Activated CD8-positive, alpha-beta memory T cell treated with anti-CD3 and anti-CD28 coated beads for 1 hour (primary cell): ENCODE measurements at places on chromosomes 7 and 10.

DNA sequence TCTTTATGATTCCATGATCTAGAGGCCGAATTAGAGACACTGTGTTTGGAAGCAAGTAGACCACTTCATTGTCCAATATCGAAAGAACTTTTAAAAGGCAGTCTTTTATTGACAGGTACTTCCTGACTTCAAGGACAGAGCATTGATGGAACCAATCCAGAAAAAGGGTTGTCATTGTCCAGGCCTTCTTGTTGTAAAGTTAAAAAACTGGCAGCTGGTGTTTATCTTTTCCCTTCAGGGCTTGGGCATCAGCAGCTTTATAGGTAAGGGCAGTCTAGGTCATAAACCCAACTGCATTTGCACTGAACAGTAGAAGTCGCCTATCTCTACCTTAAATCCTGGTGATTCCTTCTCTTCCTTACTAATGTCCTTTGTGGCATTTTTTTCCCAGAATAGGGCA is 95.6 kb downstream of the ST7 start:
- DNase-seq = no peak

DNA sequence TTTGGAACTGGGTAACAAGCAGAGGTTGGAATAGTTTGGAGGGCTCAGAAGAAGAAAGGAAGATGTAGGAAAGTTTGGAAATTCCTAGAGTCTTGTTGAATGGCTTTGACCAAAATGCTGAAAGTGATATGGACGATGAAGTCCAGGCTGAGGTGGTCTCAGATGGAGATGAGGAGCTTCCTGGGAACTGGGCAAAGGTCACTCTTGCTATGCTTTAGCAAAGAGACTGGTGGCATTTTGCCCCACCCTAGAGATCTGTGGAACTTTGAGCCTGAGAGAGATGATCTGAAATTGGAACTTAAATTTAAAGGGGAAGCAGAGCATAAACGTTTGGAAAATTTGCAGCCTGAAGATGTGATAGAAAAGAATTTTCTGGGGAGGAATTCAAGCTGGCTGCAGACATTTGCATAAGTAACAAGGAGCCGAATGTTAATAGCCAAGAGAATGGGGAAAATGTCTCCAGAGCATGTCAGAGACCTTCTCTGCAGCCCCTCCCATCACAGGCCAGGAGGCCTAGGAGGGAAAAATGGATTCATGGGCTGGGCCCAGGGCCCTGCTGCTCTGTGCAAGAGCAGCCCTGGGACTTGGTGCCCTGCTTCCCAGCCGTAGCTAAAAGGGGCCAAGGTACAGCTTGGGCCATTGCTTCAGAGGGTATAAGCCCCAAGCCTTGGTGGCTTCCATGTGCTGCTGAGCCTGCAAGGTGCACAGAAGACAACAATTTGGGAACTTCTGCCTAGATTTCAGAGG is 3.6 kb downstream of the PDSS1 start:
- DNase-seq = no peak

DNA sequence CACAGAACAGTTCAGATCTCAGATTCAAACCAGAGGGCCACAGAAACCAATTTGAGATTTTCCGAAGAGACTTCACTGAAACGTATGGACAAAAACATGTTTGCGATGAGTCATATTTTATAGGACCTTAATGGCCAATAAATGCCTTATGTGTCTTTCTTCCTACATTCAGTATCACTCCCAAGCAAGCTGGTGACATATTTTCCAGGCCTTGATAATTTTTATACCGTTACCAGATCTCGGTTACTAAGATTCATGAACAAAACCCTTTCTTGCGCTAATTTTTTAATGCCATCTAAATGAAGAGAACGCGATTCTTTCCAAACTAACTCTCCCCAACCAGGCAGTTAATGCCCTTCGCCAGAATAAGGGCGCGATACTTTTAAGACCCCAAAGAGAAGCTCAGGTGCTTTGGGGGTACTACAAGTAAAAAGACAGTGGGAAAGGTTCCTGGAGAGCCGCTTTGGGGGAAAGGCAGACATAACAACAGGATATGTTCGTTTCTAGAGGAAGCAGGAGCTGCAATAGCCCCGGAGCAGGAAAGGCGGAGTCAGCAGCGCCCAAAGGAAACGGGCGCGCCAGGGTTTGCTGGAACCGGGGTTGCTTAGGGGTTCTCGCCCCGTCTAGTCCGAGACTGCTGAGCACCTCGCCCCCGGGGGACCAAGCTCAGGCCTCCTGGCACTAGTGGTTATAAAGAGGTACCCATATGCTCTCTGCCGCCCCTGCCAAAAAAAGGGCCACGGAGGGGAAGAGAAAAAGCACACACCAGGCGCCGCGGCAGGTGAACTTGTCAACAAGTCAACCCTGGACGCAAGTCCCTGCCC is 884 bp downstream of the ICA1 start:
- no peak for DNase-seq

- DNase-seq = no peak
Observed at GRCh38 chr10:59346321-59346720, 16.0 kb downstream of the FAM13C start.

DNA sequence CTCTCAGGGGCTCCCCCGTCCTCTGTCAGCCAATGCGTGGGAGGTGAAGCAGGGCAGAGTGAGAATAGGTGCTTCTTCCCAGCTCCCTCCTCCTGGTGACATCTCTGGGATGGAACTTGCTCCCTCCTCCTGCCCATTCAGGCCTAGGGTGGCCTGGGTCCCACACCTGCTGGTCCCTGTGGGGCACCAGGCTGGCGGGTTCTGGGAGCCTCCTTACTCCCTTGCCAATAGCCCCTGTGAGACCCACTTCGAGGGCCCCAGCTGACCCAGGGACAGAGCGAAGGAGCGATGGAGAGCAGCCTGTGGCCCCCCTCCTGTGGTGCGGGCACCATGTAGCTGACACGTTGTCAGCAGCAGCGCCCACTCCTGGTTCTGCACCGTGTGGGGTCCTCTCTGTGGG is 512.6 kb downstream of the GLRX3 start:
- no peak for DNase-seq

DNA sequence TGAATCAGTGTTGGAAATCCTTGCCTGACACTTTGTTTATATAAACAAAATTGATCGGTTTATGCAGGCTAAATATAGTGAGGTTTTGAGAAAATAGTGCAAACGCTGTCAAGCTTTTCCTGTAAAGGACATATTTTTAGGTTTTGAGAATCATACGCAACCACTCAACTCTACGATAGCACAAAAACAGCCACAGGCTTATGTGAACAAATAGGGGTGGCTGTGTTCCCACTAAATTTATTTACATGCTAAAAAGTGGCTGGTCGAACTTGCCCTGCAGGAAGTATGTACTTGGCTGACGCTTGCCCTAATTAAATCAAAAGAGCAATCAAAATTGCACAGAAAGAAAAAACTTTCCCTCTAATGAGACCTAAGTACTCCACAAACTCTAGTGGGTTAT is 234.7 kb upstream of the CACNA2D1 start:
- no peak for DNase-seq

DNA sequence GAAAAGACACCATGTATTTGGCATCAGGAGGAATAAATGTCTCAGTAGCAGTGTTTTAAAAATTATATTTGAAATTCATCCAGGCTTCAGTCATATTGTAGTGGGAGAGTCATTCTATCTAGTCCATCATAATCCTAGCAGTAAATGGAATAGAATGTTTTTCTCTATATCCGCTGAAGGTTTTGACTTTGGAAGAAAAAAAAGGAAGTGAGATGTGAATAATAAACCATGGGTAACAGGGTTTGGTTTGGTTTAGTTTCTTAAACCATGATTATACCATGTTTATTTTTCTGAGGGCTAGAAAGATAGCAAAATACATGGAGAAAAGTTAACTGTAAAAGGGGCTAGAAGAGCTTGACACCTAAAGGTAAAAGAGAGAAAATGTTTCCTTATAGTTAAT is 16.4 kb upstream of the BPGM start:
- DNase-seq = no peak

GRCh38 chr10:126732308-126732707 is 61.8 kb upstream of the C10orf90 start:
- no peak for DNase-seq

- DNase-seq = no peak
Observed at GRCh38 chr10:79030705-79031104, 38.1 kb upstream of the ZMIZ1 start.

- no peak for DNase-seq
Observed at GRCh38 chr10:50615658-50616057, 8.1 kb downstream of the SGMS1 start.

GRCh38 chr10:72564596-72564995 is 61.3 kb downstream of the MICU1 start:
- no peak for DNase-seq

GRCh38 chr7:101910991-101911799 is 93.8 kb downstream of the CUX1 start:
- no peak for DNase-seq

DNA sequence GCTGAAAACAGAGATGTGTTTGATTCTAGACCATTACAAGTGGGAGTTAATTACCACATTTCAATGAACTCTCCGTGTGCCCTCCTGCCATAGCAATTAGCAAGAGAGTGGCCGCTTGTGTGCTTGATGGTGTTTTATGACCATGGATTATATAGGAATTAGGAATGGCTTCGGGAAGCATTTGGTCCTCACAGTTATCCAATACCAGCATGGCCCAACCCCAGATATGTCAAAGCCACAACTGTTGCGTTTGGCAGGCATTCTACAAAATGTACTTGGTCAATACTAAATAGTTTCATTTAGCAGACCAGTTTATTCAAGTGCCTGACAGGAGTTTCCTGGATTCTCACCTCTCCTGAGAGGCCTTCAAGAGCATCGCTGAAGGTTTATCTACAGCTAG is 509.0 kb upstream of the GALNT17 start:
- no peak for DNase-seq

- DNase-seq = no peak
Observed at GRCh38 chr7:101934618-101935017, 117.2 kb downstream of the CUX1 start.

DNA sequence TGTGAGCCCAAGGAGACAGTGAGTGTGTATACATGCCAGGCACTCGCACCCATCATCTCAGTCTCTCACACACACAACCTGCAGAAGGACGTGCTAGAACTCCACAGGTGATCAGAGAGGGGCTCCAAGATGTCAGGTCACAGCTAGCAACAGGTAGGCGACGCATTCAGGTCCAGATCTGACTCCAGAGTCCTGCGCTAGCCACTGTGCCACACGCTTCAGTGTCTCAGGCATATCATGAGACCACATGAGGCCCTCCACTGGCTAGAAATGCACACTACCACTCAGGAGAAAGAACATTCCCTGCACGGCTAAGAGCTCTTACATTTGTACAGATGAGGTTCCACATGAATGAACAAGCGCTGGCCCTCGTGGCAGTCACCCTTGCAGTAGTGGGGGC is 11.5 kb downstream of the AKR1B1 start:
- DNase-seq = no peak

DNA sequence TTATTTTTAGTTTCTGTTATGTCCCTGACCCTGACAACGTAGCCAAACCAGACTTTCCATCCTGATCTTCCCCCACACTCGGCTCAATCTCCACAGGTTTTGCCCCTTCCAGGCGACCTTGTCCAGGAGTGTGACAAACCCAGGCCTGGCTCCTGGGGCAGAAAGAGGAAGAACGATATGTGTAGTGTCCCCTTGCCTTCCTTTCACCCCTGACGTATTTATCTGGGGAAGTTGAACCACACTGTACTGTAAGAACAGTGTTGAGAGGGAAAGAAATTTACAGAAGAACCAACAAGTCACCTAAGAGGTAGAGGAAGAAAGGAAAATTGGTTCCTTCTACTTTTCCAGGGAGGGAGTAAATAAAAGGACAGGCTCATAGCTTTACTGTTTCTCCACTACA is 158.0 kb downstream of the VTI1A start:
- DNase-seq = no peak

- no peak for DNase-seq
Observed at GRCh38 chr7:84055904-84056605, 138.5 kb downstream of the SEMA3A start.

DNA sequence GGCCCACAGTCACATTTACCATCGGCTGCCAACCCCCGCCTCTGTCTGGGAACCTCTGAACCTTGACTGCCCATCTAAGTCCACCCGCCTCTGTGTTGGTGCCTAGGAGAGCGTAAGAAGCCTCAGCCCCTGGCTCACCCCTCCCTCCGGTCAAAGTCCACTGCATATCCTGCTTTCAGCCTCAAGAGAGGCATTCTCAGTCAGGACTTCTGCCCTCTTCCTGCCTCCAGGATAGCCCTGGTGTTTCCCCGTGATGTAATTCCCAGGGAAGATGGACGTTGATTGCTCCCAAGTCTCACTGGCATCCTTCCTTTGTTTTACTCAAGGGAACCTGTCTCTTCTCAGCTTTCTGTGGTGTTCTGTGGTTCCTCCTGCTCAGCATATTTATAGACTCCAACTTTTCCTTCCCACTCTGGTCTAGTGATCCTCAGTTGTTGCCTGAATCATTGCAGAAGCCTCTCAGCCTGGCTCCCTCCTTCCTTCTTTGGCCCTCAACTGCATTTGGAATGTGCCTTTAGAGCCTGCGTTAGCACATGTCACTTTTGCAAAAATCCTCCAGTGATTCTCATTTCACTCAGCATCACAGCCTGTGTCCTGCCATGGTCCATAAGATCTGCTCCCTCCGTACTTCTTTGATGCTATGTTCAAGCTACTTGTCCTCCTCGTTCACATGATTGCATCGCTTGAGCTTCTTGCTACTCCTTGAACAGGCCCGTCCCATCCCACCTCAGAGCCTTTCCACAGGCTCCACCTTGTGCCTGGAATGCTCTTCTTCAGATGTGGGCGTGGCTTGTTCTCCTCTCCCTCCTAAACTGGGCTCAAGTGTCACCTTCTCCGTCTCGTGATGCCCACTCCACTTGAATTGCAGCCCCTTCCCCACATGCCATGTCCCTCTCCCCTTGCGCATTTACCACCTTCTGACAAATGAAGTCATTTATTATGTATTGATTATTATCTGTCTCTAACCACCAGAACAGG is 124.2 kb downstream of the PLPP4 start:
- DNase-seq = no peak

DNA sequence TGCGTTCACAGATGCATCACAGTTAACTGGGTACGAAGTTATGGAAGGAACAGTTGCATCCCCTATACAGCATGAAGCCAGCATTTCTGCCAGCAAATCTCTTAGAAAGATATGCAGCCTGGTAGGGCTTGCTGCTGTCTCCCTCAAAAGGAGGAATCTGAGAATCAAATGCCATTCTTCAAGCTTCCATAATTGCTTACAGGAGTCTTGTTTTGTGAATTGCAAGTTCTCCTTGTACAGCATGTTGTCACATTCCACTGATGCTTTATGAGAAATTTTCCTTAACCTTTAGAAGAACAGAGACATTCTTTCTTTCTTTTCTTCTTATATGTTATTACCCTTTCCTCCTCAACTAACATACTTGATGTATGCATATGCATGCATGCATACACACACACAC is 134.6 kb downstream of the CHRM2 start:
- no peak for DNase-seq

GRCh38 chr7:44971902-44972441 is 6.8 kb downstream of the MYO1G start:
- DNase-seq = no peak

DNA sequence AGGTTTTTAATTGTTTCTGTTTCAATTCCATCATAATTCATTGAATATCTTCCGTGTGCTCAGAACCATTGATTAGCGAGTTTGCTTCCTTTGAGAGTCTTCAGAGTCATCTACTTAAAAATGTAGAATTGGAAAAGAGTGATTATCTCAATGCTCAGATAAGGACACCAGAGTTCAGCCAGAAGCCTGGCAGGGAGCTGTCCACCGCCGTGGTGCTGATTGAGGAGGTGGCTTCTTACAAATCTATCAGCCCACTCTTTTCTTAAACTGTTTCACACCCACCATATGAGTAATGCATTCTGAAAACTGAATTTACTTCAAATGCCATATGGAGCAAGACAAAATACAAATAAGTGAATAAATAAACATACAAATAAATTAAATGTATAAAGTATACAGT is 79.3 kb downstream of the INSYN2A start:
- DNase-seq = peak; percentile 7

GRCh38 chr10:48890888-48891850 is 48.5 kb downstream of the LRRC18 start:
- DNase-seq = no peak
